Stimulated activated CD4-positive, alpha-beta T cell treated with anti-CD3 and anti-CD28 coated beads, Interleukin-15, amount 100 ng/mL, for 1 hour (primary cell): ENCODE measurements at places on chromosomes 3 and 15.

GRCh38 chr3:188940573-188940932 is 231.2 kb upstream of the TPRG1 start:
- no peak for DNase-seq

DNA sequence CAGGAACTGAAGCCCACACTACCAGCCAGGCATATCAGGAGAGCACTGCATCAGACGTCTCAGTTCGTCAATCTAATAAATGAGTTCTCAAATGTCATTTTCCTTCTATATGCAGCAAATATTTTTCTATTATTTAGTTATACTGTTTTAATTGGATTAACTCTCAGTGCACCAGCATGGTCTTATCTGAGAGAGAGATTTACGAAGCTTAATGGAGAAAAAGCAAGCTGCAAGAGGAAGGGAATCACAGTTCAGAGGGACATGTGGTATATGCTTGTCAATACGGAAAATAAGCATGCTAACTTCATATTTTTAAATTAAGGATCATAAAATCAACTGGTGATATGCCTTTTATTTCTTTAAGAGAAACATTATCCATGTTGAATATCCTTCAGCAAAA is 213.1 kb upstream of the NECTIN3 start:
- no peak for DNase-seq

GRCh38 chr3:105365081-105365390 is 1.7 kb upstream of the ALCAM start:
- no peak for DNase-seq

DNA sequence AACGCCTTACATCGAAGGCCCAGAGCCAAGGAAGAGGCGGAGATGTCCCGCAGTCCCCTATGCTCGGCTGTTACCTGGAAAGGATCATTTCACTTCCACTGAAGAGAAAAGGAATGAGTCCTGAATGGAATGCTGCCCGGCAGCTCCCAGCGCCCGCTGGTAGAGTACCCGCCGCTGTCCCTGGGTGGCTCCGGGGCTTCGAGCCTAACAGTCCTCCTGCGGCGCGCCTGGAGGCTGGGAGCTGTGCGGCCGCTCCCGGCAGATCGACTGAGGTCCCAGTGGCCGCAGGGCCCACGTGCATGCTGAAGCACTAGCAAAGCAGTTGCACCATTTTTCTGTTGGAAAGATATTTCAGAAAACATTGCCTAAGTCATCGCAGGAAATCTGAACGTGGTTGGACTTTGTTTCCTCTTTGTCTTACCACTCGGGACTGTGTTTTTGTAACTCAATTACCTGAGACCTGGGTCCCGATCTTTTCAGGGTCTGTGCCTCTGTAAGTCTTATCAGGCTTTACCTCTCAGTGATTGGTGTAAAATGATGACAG is 984 bp downstream of the RNU6-1 start:
- no peak for DNase-seq

DNA sequence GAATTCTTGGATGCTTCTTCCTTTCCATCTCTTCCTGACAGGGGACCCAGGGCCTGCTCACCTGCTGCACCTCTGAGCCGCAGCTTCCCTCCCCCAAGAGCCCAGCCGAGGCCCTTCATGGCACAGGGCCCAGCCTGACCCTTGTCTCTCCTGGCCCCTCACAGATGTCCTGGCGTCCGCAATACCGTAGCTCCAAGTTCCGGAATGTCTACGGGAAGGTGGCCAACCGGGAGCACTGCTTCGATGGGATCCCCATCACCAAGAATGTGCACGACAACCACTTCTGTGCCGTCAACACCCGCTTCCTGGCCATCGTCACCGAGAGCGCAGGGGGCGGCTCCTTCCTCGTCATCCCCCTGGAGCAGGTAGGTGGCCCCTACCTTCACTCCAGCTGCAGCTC is 66.2 kb downstream of the CORO2B start:
- DNase-seq: no peak
